ENCODE measurements at places on chromosomes 7 and 10.
A peak's percentile ranks its signal among the peaks of the same experiment; 100 is the strongest.

GRCh38 chr10:52198540-52198939, 115.5 kb upstream of the DKK1 start:
- peak; percentile 16 for DNase-seq

DNA sequence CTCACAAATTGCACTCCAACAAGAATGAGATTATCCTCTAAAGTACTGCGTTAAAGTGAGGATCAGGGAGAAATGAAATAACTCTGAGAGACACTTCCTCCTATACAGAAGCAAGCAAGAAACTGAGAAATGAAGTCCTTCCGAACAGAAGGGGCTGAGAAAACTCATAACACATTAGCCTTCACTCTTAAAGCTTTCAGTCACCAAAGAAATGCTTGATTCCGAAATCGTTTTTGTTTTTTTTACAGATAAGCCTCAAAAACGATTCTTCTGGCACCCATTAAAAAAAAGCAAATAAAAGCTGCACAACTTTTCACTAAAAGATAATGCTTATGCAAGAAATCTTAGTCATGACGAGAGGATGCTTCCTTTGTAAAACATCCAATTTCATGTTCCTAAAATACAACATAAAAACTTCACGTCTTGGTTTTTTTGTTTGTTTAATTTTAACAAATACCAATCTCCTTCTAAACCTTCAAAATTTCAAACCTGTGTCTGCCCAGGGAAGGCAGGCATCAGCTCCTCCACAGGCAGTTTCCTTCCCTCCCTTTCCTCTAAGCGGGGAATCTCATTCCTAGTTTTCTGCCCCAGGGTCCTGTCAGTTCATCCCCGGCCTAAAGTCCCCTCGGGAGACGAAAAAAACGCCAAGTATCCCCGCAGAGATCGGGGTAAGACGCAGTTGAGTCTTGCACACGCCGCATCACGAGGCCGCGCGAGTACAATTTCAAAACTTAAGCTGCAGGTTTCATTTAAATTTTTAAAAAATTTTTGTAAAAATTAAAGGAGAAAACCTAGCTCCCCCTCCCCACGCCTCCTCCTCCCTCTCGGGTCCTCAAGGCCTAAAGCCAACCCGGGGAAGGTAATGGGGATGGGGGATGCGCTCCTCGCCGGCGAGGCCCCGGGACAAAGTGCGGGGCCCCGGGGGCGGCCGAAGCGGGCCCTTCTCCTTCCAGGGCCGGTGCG, 1.1 kb downstream of the BAZ1B start:
- peak; percentile 41 for DNase-seq

- DNase-seq: no peak
These were observed 93.8 kb downstream of the MKI67 start for GRCh38 chr10:128032466-128032865.

DNA sequence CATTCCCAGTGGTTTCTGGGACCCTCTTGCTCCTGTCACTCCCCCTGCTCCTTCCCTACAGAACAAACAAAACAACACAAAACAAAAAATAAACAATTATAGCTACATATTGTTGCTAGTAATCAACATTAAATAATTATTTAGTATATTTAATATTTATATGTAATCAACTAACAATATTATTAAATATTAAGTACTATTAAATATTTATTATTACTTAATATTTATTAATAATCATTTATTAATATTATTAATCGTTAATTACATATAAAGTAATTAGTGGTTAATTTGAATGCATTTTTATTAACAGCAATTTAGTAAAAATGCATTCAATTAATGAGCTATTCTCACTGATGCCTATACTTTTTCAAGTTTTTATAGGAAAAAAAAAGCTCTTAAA, 139.4 kb downstream of the ITGB8 start:
- no peak for DNase-seq

- no peak for DNase-seq
These were observed 49.8 kb upstream of the TNS3 start for GRCh38 chr7:47631711-47632110.
